Esophagus squamous epithelium (tissue), 5 donors: ENCODE measurements at places on chromosomes 11 and 22.

DNA sequence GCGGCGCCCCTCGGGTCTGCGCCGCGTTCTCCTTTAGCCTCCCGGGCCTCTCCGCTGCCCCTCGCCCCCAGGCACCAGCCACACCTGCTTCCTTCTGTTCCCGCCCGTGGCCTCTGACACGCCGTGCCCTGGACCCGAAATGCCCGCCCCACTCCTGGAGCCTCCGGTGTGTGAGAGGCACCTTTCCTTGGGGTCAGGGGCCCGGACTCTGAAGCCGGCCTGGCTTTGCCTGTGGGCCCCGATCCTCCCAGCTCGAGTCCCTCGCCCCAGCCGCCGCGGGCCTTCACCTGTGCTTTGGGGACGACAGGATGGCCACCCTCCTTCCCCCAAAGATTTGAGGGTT lies 661 bp upstream of the CDPF1 start:
- DNase-seq, result no peak

- DNase-seq, result no peak
These were observed 12.1 kb downstream of the SLC37A2 start for GRCh38 chr11:125075242-125075625.

DNA sequence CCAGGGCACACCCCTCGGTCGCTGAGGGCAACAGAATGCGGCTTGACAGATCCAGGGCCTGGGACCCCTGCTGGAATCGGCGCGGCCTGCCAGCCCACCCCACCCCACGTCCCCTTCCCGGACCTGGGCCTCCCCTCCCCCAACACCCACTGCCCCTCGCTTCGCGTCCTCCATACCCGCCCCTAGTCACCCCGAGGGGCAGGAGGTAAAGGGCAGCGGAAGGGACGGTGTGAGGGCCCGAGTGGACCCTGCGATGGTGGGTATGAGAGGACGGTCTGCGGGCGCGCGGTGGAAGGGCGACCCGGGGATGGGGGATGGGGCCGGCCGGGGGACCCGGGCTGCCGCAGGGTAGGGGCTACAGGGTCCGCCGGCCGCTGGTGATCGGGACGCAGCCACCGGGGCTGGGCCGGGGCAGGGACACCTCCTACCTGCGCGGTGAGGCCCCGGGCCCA lies 311 bp downstream of the APBB1 start:
- DNase-seq, result no peak

DNA sequence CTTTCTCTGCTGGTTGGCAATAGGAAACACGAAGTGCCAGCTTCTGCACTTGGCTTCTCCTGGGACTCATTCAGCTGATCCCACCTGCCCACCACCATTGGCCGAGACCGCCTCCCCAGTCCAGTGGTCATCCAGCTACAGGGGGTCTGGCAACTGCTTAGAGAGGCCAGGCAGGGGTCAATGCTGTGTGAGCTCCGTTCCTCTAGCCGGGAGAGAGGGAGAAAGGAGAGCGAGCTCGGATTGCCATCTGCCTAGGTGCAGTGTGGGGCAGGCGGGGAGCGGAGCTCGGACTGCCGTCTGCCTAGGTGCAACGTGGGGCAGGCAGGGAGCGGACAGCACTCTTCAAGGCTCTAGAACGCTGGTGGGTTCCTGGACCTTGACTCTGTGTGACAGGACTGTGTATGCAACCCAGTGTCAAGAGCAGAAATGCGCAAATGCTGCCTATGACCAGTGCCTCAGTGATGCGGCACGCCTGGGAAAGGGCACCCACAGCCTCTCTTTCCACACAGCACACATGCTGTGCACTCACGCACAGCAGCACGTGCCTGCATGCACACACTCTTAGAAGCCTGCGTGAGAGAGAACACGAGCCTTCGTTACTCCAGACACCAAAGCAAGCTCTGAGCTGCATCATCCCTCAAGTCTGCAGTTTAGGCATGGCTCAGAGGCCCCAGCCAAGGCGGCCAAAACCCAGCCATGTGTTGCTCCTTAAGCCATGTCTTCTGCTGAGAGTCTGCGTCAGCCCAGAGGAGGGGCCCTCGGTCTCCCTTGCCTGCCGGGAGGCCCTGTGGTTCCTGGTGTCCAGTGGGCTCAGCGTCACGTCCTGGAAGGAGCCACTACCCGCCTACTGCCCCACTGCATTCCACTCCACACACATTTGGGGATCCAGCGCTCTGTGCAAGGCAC lies 26.8 kb upstream of the JAM3 start:
- DNase-seq, result no peak

GRCh38 chr11:59186130-59186594 lies 14.2 kb downstream of the DTX4 start:
- DNase-seq, result no peak

GRCh38 chr11:83151274-83151977 lies 5.5 kb upstream of the PCF11 start:
- DNase-seq, result no peak

- DNase-seq, result no peak
These were observed 161.7 kb upstream of the PGR start for GRCh38 chr11:101291279-101291678.

- DNase-seq, result no peak
These were observed 961 bp downstream of the KCNA4 start for GRCh38 chr11:30015725-30016412.

GRCh38 chr11:57432714-57433163 lies 5.8 kb upstream of the SLC43A3 start:
- no peak for DNase-seq

GRCh38 chr11:98195300-98195699 lies 825.4 kb upstream of the CNTN5 start:
- no peak for DNase-seq

DNA sequence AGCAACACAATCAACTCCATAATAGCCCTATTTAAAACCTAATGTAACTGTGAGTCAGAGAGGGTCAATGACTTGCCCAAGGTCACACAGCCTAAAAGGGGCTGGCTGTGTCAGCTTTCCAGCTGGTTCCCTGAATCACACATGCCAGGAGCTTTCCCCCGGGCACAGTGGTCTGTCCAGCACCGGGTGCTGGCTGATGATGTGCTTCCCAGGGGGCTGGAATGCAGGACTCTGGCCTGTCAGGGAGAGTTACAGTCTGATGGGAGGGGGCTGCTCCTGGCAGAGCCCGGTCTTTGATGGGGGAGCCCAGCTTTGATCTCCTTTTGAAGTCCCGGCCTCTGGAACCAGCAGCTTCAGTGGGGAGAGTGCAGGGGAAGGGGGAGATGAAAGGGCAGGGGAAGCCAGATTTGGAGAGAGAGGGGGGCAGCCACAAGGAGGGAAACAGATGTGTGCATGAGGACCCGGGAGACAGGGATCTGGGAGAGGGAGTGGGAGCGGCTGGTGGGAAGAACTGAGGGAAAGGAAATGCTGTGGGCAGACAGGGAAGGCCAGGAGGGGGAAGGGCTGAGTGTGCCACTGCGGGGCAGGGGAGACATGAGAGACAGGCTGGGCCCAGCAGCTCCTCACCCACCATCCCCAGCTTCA lies 102.7 kb downstream of the NECTIN1 start:
- no peak for DNase-seq

DNA sequence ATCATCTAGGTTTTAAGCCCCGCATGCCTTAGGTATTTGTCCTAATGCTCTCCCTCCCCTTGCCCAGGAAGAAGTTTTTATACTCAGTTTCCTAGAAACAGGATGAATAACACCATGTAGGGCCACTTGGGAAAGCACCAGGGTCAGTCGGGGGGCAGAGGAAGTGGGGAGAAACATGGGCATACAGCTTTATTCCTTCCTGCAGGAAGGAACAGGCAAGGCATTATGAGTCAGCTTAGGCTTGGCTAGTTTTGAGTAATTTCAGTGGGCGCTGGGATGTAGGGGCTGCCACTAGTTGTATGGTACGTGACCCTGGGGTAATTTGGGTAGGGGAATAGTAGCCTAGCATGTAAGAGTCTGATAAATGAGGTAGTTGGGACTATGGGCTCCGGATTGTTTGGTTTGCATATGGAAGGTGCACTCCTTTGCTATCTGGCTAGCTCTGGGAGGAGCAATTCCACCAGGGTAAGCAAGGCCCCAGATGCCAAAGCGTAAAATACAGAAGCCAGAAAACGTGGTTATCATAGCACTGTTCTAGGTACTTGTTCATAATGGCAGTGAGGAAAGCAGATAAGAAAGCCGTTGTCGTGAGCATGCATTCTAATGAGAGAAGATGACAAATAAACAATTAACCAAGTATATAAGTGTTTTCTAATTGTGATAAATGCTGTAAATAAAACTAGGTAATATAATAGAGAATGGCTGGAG lies 24.8 kb downstream of the ACER3 start:
- no peak for DNase-seq

GRCh38 chr11:123381149-123381548 lies 48.9 kb upstream of the GRAMD1B start:
- no peak for DNase-seq

GRCh38 chr22:50684501-50684900 lies 11.9 kb downstream of the SHANK3 start:
- DNase-seq, result no peak

GRCh38 chr11:61280883-61281580 lies 14.1 kb downstream of the VWCE start:
- DNase-seq, result no peak

- DNase-seq, result no peak
These were observed 11.6 kb downstream of the SCGB1A1 start for GRCh38 chr11:62430425-62430824.

DNA sequence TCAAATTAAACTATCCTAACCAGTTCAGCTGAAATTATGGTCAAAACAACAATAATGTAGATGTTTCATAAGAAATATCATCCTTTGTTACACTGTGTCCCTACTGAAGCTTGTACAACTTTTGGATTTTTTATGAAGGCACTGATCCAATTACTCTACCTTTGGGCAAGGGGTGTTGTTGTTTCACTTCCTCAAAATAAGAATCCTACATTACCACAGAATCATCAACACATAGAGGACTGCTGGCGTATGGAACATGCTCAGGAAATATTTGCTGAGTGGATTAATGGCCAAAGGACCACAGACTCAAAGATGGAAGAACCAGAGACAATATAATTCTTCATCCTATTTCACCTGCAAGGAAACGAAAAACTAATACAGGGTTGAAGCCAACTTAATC lies 907.5 kb upstream of the CCDC90B start:
- no peak for DNase-seq

DNA sequence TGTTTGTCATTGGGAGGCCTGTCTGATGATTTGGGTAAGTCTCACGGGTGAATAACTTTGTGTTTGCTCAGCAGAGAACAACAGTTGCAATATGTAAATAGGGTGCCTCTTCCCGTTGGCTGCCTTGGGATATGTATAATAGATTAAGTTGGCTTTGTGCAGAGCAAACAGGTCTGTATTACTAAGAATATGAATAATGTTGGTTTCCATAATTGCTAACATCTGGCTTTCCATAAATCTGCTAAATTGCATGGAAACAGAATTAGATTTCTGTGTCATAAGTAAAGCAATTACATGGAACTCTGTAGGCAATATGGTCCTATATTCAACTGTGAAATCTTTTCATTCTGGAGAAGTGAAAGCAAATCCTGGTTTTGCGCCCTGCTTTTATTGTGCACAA lies 636.0 kb upstream of the ANO5 start:
- DNase-seq, result no peak

- DNase-seq, result no peak
These were observed 19.8 kb downstream of the TPST2 start for GRCh38 chr22:26570115-26570514.

GRCh38 chr11:48087974-48088681 lies 107.8 kb downstream of the PTPRJ start:
- no peak for DNase-seq

DNA sequence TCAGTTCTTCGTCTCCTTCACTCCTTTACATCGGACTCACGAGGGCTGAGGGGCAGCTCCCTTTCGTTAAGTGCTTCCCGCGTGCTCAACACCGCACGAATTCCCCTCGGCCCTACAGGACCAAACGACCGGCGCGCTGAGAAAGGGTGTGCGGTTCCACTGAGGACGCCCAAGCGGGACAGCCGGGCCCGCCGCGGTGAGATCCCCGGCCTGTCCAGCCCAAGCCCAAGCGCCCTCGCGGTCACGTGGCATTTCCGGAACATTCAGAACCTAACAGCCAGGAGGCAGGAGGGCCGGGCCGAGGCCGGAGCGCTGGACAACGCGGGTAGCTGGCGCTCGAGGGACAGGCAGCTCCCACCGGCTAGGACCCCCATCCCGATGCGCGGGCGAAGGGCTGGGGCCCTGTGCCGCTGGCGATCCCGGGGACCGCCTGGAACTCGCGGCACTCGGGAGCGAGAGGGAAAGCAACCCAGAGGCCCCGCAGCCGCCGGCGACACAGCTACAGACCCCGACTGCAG lies 737 bp upstream of the STIP1 start:
- DNase-seq, result no peak

- DNase-seq, result no peak
These were observed 59.9 kb downstream of the DGCR2 start for GRCh38 chr22:19062139-19062942.

DNA sequence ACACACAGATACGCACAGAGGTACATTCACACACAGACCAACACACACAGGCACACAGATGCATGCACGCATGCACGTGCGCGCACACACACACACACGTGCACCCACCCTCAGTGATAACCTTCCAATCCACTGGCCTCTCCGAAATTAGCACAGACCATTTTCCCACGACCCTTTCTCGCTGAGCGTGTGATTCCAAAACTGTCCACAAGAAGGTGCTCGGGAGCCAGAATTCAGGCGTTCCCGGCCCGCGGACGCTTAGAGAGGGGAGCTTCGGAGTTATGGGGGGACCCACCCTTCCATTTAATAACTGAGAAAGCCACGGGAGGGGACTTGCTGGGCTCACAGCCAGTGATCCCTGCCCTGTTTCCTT lies 33.8 kb upstream of the SLC35C1 start:
- DNase-seq, result no peak

DNA sequence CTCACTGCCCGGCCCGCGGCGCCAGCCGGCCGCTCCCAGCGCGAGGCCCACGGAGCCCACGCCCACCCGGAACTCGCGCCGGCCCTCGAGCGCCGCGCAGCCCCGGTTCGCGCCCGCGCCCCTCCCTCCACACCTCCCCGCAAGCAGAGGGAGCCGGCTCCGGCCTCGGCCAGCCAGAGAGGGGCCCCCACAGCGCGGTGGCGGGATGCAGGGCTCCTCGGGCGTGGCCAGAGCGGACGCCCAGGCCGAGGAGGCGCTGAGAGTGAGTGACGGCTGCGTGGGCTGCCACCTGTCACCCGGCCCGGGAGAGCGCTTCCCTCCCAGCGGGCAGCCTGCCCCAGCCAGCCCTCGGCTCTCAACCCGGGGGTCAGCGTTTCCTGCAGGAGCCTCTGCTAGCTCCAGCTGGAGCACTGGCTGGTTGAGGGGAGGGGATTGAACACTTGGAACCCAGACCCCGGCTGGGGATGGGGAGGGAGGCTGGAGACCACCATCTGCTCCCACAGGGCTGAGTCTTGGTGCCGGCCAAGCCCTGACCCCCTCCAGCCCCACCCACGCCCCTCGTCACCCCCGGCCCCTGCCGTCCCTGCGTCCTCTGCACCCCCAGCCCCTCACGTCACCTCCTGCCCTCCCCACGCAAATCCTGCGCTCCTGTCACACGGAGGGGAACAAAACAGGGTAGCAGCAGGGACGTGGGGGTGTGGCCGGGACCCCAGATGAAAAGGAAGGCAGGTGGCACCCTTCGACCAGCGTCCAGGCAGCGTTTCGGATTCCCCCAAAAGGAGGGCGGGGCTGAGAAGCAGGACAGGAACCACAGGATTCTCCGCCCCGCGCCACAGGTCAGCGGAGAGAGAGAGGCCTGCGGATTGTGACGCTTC lies 157.0 kb downstream of the BRD1 start:
- no peak for DNase-seq

GRCh38 chr11:102473543-102473942 lies 21.0 kb upstream of the TMEM123 start:
- DNase-seq, result no peak

- no peak for DNase-seq
These were observed 63.5 kb downstream of the CEP164 start for GRCh38 chr11:117391181-117391580.

GRCh38 chr11:79025622-79026021 lies 415.2 kb downstream of the TENM4 start:
- no peak for DNase-seq
